ENCODE measurements at places on chromosomes 7 and 10.

DNA sequence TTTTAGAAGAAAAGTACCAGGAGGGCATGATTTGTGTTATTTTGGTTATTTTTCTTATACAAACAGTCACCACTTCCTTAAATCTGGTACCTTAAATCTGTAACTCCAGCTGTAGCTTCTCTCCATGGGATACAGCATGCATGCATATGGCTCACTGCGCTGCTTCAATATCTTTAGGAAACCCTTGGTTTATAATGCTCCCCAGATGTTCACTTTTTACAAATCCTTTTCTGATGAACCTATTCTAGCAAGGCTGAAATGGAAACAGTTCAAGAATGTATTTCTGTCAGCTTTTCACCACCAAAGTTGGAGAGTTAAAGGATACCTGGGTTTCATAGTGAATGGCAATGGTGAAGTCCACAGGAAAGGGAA is 50.9 kb downstream of the LAMB4 start:
- DNase-seq: no peak

DNA sequence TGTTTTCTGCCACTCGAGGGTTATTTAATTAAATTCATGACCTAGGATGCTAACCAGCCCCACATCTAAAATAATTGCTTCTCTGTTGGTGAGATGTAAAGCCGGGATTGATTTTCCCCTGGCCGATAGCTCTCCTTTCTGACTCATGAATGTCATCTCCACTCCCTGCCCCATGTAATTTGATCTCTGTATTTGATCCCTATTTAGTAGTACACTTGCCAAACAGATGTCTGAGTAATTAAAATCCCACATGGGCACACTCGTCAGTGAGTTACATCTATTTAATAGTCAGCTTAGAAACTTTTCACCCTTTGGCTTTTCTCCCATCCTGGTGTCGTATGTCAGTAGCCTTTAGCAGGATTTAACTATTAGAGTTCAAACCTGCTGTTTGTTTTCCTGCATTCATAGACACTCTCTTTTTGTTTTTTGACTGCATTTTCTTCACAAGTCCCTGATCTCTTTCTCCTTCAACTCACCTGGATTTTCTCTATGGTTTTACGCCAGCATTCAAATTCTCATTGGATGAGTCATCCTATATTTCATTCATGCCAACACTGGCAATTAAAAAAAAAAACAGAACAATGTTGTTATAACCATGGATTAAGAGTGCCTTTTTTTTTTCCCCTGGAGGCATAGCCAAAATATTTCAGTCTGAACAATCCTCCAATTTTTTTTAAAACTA is 82.7 kb downstream of the SPAG6 start:
- no peak for DNase-seq

DNA sequence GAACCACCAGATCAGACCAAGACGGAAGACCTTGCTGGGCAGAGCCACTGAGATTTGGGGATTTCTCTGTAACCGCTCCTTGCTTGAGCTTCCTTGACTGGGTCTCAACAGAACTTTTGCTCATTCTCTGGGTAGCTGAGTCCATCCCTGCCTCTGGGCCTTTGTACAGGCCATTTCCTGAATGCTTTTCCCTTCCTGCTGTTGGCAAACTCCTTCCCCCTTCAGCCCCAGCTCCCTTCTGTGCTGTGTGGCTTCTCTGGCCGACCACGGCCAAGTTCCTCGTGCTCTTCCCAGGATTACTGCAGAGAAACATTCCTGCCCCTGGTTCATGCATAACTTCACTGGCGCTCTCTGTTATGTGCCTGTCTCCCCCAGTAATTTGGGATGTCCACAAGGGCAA is 150.5 kb upstream of the GPR26 start:
- no peak for DNase-seq

GRCh38 chr10:59611048-59611447 is 98.6 kb downstream of the SLC16A9 start:
- no peak for DNase-seq

GRCh38 chr10:113882240-113882639 is 27.8 kb downstream of the NHLRC2 start:
- no peak for DNase-seq

DNA sequence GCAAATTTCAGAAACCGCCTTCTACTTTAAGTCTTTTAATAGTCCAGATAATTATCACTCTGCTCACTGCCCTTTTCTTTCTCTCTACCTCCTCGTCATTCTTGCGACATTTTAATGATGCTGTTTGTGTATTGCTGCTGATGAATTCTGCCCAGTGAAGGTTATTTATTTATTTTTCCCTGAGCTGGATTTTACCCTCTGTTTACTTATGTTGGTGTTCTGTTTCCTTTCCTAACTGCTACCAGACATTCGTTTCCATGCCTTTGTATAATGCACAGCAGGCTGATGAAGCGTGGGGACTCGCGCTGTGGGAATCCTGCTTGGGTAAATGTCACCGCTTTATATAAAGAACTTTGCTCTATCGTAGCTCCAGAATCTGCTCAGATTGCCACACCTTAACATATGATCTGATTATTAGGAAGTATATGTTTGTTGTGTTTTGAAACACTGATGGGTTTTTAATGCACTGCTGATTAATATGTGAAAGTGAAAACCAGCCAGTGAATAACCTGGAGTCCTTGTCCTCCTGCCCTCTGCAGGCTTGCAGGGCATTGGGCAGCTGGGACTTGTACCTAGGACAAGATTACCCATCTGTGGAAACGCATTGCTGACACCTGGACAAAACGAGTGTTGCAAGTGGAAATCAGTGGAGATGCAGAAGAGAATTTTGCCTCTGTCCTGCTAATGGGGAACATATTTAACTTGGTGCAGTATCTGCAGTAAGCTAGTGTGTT is 291.5 kb downstream of the SDK1 start:
- DNase-seq: no peak

- no peak for DNase-seq
Observed at GRCh38 chr7:731440-732085, 4.5 kb upstream of the PRKAR1B start.
